ENCODE measurements at places on chromosomes 4 and X. TPM values are rescaled to one million over a fixed set of nuclear protein-coding genes. Genes with fewer than 3 reads are reported as not detected.
A peak's percentile ranks its signal among the peaks of the same experiment; 100 is the strongest.

DNA sequence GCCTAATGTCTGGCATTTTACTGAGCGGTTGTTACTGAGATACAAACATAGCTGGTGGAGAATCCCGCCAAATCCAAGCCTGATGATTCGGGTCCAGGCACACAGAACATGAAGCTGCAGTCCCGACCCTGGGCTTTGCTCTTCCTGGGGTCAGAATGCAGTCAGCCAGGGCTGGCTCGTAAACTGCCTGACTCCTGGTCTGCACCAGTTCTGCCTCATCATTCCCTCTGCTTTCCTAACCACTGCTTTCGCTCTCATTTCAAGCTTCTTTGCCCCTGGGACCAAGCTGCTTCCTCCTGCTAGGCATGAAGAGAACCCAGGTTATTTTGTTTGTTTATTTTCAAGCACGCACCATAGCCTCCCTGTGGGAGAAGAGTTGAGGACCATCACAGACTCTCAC lies 39.3 kb downstream of the GATB start:
- no peaks in the 10 kb centered on the region for H3K4me1 ChIP-seq
- no peak overlapping the region for H3K4me3 ChIP-seq
- DNase-seq: no peak
- H3K27ac ChIP-seq: no peak overlapping the region

- H3K4me3 ChIP-seq: no peak overlapping the region
- no peaks in the 10 kb centered on the region for H3K27me3 ChIP-seq
- no peak overlapping the region for H3K27ac ChIP-seq
- DNase-seq: no peak
Measured at GRCh38 chr4:30972542-30972941, 252.4 kb downstream of the PCDH7 start.

DNA sequence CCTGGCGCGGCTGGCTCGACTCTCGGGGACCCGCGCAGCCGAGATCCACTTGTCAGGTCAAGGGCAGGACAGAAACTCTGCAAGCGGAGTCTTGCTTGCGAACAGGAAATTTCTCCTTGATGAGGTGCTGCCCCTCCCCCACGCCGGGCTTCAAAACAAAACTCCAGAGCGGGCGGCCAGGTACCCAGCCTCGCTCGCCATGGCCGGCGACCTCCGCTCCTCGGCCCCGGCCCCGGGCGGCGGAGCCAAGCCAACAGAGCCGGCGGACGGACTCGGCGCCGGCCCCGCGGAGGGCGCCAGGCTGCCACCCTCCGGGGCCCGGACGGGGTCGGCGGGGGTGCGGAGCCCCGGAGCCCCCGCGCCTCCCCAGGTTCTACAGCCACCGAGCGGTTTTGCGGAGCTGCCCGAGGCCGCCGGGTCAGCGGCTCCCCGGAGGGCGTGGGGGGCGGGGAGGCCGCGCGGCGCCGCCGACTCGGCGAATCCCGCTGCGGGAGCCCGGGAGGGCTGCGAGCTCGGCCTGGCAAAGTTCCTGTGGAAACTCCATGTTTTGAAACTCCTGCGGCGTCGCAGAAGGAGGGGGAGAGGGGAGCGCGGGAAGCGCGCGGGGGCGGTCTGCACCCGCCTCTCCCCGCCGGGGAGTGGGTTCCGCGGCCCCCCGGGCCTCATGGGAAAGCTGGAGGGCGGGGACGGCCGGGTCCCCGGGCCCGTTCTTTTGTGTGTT lies 11.7 kb upstream of the BCOR start:
- peak; percentile 77 for DNase-seq
- H3K27me3 ChIP-seq: peaks cover 4% of the 10 kb centered on the region
- peaks cover 22% of the 10 kb centered on the region for H3K4me1 ChIP-seq
- H3K27ac ChIP-seq: peak overlapping the region; percentile 92
- no peaks in the 10 kb centered on the region for H3K36me3 ChIP-seq
- peak overlapping the region; percentile 31 for H3K4me3 ChIP-seq

WAS gene
- total RNA-seq: 2.9 TPM

GPR119 gene
- 3.3 TPM for total RNA-seq

DNA sequence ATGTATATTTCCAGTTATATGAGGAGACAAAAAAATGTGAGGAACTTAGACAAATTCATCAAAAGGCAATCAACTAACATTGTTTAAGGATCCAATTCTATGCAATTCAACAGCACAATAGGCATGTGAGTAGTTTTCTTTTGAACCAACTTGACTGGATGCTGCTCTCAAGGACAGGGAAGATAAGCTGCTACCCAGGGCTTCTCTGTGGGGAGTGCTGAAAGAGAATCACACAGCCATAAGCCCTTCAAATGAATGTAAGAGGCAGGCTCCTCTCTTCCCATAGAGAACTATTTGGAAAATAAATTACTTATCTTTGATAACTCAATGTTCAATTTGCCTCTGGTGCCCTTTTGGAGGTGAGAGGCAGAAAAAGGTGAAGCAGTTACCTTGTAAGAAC lies 1413.6 kb downstream of the PCDH7 start:
- DNase-seq: no peak
- H3K27me3 ChIP-seq: no peaks in the 10 kb centered on the region
- no peak overlapping the region for H3K27ac ChIP-seq
- no peak overlapping the region for H3K4me3 ChIP-seq
- H3K36me3 ChIP-seq: no peaks in the 10 kb centered on the region

- no peak overlapping the region for H3K4me3 ChIP-seq
- no peaks in the 10 kb centered on the region for H3K27me3 ChIP-seq
- H3K27ac ChIP-seq: no peak overlapping the region
- H3K36me3 ChIP-seq: no peaks in the 10 kb centered on the region
Measured at GRCh38 chrX:485368-485767, 98.7 kb upstream of the PPP2R3B start.

POF1B gene
- total RNA-seq: 17.9 TPM

DNA sequence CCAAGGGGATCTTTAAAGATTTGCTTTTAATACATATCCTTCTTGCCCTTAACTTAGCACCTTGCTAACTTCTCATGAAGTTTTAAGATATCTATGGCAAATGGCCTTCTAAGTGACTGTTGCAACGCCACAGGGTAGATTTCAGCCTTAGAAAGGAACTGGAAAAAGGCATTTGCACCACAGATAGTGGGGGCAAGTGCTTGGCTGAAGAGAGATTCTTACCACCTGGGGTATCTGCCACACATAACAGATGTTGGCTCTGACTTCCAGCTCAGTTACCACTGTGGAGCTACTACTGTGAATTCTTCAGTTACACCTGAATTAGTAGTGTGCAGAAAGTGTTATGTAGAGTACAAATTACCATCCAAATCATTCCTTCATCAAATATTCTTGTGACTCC lies 302.6 kb downstream of the PPP3CA start:
- H3K27me3 ChIP-seq: no peaks in the 10 kb centered on the region
- H3K4me3 ChIP-seq: no peak overlapping the region
- no peak overlapping the region for H3K27ac ChIP-seq
- no peak for DNase-seq
- no peaks in the 10 kb centered on the region for H3K36me3 ChIP-seq

FAM9C gene
- not detected for total RNA-seq

MAGEA3 gene
- total RNA-seq: not detected

DCAF4L1 gene
- total RNA-seq: 0.06 TPM

GRCh38 chr4:42633605-42634388 lies 23.1 kb downstream of the ATP8A1 start:
- H3K4me1 ChIP-seq: no peaks in the 10 kb centered on the region
- H3K27ac ChIP-seq: no peak overlapping the region
- no peak for DNase-seq

DNA sequence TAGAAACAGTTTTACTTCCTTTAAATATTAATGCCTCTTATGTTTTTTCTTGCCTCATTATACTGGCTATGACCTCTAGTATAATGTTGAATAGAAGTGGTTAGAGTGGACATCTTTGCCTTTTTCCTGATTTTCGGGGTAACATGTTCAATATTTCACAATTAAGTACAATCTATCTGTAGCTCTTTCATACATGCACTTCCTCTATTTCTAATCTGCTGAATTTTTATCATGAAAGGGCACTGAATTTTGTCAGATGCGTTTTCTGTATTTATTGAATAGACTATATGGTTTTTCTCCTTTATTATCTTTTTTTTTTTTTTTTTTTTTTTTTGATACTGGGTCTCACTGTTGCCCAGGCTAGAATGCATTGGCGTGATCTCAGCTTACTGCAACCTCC lies 29.0 kb downstream of the MECP2 start:
- H3K4me3 ChIP-seq: no peak overlapping the region
- no peaks in the 10 kb centered on the region for H3K27me3 ChIP-seq
- no peak overlapping the region for H3K27ac ChIP-seq
- no peak for DNase-seq

Data from pancreas (tissue), 10 donors.